ENCODE measurements at places on chromosomes 11 and 22. TPM values are rescaled to one million over a fixed set of nuclear protein-coding genes. Genes with fewer than 3 reads are reported as not detected.

DNA sequence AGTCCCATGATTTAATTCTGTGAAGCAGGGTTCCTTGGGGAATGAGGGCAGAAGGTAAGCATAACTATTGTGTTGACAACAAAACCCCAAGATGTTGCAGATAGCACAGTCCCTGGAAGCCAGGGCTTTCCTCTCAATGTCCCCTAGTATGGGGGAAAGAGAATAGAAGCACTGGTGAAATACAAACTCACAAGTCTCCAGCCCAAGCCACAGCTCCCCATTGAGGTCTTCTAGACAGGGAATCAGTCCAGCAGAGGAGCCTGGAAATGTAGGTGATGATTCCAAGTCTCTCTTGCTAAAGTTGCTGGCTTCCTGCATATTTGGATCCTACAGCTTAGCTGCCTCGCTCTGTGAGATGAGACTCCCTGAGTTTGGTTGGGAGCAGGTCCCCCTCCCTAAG, 31.7 kb upstream of the DRD2 start:
- no peak overlapping the region for H3K27ac ChIP-seq
- H3K36me3 ChIP-seq: no peaks in the 10 kb centered on the region
- no peak for DNase-seq
- peaks cover 26% of the 10 kb centered on the region for H3K27me3 ChIP-seq

GRCh38 chr11:91846649-91847048, 378.0 kb upstream of the FAT3 start:
- no peaks in the 10 kb centered on the region for H3K36me3 ChIP-seq
- no peaks in the 10 kb centered on the region for H3K4me1 ChIP-seq
- H3K4me3 ChIP-seq: no peak overlapping the region

The HOATZ gene
- not detected for total RNA-seq

DNA sequence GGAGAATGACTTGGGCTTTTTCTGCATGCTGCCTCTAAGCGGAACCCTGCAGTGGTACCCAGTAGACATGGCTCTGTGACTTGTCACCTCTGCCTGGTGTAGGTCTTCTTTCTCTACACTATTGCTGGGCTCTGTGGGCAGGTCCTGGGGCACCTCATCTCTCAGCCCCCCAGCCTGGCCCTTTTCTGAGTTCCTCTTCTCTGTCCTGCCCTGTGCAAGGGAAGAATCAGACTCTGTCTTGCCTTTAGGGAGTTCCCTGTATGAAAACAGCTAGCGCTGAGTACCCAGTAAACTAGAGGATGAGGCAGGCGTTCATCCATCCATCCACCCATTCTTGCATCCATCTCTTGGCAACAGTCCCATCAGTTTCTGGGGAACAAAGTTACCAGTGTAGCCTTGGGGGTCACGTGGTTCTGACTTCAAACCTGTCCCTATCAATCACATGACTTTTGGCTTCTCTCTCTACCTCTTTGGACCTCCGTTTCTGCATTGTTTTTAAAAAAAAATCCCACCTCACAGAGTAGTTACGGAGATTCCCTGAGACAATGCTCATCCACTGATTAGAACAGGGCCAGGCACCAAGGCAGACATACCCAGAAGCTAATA, 86.4 kb upstream of the WNT11 start:
- DNase-seq: no peak
- no peak overlapping the region for H3K4me3 ChIP-seq
- no peaks in the 10 kb centered on the region for H3K27me3 ChIP-seq
- no peak overlapping the region for H3K27ac ChIP-seq
- H3K36me3 ChIP-seq: no peaks in the 10 kb centered on the region

GRCh38 chr11:59829358-59829757, 15.9 kb downstream of the CBLIF start:
- H3K4me1 ChIP-seq: no peaks in the 10 kb centered on the region
- no peak for DNase-seq
- no peaks in the 10 kb centered on the region for H3K36me3 ChIP-seq
- no peaks in the 10 kb centered on the region for H3K27me3 ChIP-seq

- peaks cover 5% of the 10 kb centered on the region for H3K27me3 ChIP-seq
- no peak for DNase-seq
- H3K4me1 ChIP-seq: no peaks in the 10 kb centered on the region
- H3K4me3 ChIP-seq: no peak overlapping the region
- H3K36me3 ChIP-seq: no peaks in the 10 kb centered on the region
Measured at GRCh38 chr11:115145324-115145723, 358.9 kb downstream of the CADM1 start.

The TEX54 gene
- not detected for total RNA-seq

DNA sequence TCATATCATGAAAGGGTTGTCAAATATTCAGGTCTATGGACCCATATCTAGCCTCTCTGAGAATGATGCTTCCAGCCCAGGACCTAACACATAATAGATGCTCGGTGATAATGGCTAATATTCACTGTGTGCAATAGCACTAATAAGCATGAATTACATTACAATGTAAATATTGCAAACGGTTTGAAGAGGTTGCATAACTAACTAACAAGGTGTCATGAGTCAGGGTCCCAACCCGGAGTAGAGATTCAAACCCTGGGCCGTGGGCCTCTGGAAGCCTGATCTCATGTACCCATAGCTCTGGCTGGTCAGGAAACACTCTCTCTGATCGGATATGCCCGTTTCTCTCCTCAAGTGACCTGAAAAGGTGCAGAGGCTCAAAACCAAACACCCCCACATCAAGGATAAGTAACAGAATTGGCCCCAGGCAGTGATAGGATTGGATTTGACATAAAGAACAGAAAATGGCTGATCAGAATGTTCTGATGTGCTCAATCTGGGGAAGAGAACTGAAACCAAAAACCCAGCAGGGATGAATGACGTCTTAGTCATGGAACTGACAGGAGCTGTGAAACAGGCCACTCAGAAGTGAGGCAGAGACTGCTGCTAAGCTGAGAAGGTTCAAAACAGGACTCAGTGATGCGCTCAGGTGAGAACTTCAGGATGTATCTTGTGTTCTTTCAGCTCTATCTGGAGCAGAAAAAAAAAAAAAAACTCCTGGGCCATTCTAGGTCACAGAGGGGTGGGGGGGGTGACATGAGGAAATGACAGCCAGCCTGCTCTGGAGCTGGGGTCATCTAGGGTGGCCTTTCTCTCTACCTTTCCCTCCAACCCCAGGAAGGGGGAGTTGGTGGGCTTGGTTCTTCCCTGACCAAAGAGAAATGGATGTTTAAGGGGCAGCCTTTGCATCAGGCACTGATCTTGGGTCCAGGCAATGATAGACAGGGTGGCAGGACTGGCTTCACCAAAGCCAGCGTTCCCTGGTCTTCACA, 6.6 kb upstream of the KCTD17 start:
- no peak overlapping the region for H3K4me3 ChIP-seq
- peak; percentile 67 for DNase-seq
- no peaks in the 10 kb centered on the region for H3K27me3 ChIP-seq
- peaks cover 21% of the 10 kb centered on the region for H3K4me1 ChIP-seq
- no peaks in the 10 kb centered on the region for H3K36me3 ChIP-seq
- H3K27ac ChIP-seq: no peak overlapping the region

- H3K27me3 ChIP-seq: no peaks in the 10 kb centered on the region
- peaks cover 7% of the 10 kb centered on the region for H3K36me3 ChIP-seq
- no peak overlapping the region for H3K4me3 ChIP-seq
- peaks cover 13% of the 10 kb centered on the region for H3K4me1 ChIP-seq
- H3K27ac ChIP-seq: no peak overlapping the region
Measured at GRCh38 chr11:58503361-58503856, 4.5 kb downstream of the OR5B21 start.

The BTBD18 gene
- not detected for total RNA-seq

- H3K27ac ChIP-seq: no peak overlapping the region
- H3K36me3 ChIP-seq: peaks cover 26% of the 10 kb centered on the region
Measured at GRCh38 chr11:57663975-57664374, 3.9 kb upstream of the ZDHHC5 start.

DNA sequence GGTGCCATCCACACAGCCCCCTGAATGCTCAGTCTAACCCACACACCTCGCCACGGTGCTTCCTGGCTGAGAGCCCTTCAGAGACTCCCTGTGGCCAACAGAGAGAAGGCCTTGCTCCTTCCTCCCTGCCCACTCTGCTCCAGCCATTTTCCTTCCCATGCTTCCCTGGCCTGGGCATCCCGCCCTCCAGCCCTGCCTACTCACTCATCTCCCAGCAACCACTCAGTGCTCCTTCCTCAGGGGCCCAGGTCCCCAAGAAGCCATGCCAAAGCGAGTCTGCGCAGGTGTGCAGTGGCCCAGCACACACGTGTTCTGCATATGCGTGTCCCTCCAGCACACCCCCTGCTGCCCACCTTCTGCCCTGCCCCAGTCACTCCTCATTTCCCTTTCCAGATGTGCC, 56.4 kb downstream of the NECTIN1 start:
- H3K4me3 ChIP-seq: no peak overlapping the region
- H3K27me3 ChIP-seq: no peaks in the 10 kb centered on the region
- no peak overlapping the region for H3K27ac ChIP-seq
- no peaks in the 10 kb centered on the region for H3K36me3 ChIP-seq
- no peak for DNase-seq
- peaks cover 9% of the 10 kb centered on the region for H3K4me1 ChIP-seq

DNA sequence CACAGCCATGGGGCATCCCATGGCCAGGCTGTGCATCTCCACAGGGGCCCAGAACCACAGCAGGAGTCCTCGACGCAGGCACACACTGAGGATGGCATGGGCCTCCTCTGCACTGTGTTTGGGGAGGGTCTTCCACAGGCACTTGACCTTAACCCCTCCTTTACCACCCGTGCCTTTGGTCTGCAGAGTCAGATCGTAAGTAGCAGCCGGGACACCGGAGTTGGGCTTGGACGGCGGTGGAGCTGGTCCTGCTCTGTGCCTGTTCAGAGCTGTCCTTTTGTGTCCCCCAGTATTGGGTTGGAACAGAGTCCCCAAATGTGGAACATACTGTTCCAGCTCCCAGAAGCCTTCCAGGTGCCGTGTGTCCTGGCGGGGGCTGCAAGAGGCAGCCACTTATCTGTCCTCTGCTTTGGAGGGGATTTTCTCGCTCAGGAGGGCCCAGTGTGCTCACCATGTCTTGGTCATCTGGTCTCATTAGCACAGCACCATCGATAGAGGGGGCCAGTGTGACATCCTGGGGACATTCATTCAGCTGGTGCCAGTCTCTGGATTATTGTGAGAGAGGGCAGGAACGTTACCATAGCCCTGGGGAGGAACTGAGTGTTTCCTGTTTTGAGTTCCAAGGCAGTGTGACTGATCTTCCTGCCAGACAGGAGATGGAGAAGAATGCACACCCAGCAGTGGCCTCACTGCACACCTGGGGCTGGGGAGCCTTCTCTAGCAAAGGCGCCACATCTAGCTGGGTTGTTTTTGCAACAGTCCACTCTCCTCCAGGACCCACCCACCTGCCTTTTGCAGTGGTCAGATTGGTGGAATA, 12.4 kb downstream of the CRELD2 start:
- peaks cover 8% of the 10 kb centered on the region for H3K36me3 ChIP-seq
- H3K4me1 ChIP-seq: peaks cover 46% of the 10 kb centered on the region
- peak; percentile 87 for DNase-seq
- H3K27ac ChIP-seq: peak overlapping the region; percentile 67
- H3K27me3 ChIP-seq: no peaks in the 10 kb centered on the region

The HEPN1 gene
- not detected for total RNA-seq

DNA sequence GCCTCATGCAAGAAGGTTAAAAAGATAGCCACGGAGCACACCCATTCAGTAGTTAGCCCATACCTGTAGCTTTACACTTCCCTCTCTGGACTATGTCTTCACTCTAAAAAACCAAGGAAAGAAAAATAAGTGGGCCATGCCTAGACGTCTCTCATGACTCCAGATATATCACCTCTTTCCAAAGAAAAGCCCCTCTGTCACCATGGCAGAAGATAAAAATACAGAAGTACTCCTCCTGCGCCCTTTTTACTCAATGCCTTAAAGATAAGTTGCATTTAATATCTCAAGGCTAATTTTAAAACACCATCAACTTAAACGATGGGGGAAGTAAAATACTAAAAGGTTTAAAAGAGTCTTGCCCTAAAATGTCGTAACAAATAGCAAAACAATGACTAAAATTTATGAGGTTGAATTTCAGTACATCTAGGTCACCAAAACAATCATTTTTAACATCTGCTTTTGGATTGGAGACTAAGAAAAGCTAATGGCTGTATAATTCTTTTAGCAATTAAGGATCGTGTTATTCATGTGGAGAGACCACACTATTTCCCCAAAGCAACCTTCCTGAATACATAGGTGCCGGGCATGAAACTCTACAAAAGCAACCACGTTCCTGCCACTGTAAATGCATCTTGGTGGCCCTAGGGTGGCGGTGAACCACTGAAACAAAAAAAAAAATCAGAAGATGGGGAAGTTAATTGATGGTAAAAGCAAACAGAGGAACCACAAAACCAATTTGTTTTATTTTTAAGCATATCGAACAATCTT, 46.0 kb downstream of the CELF1 start:
- H3K4me3 ChIP-seq: no peak overlapping the region
- H3K27me3 ChIP-seq: no peaks in the 10 kb centered on the region
- H3K27ac ChIP-seq: no peak overlapping the region
- H3K36me3 ChIP-seq: peaks cover 17% of the 10 kb centered on the region
- DNase-seq: no peak

The SCUBE1 gene
- total RNA-seq: not detected

DNA sequence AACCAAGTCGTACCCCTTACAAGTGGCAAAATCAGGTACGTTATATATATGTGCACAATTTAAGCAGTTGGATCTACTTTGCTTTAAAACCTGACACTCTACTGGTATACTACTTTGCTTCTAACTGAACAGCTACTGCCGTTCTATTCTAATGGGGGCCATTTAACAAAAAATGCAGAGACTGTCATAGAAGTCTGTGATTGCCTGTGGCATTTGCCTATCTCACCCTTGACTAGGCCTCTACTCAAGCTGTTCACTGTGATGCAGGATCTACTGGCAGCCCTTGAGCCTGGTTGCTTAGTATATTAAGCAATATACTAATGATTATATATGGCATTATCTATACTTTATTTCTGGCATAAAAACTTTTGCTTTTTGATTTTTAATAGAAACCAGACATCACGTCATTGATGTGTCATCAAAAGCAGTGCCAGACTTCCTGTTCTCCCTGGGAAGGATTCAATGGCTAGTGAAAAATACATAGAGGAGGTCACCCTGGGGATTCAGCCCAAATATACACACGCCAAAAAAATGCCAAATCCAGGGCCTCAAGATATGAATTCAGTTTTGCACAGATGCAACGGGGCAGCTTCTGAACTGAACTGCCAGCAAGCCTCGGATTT, 40.0 kb upstream of the FIBIN start:
- no peak for DNase-seq
- no peaks in the 10 kb centered on the region for H3K27me3 ChIP-seq
- no peak overlapping the region for H3K27ac ChIP-seq
- no peaks in the 10 kb centered on the region for H3K4me1 ChIP-seq
- H3K36me3 ChIP-seq: no peaks in the 10 kb centered on the region

GRCh38 chr11:47060807-47061206, 115.9 kb downstream of the ARFGAP2 start:
- H3K27ac ChIP-seq: no peak overlapping the region
- H3K36me3 ChIP-seq: peaks cover 9% of the 10 kb centered on the region
- H3K4me1 ChIP-seq: peaks cover 6% of the 10 kb centered on the region
- no peak for DNase-seq
- no peaks in the 10 kb centered on the region for H3K27me3 ChIP-seq

Data from activated naive CD4-positive, alpha-beta T cell treated with anti-CD3 and anti-CD28 coated beads for 36 hours (primary cell).